ENCODE measurements at places on chromosomes 2 and 18.

- DNase-seq = no peak
Measured at GRCh38 chr2:241935314-241935713, 65.8 kb downstream of the RTP5 start.

DNA sequence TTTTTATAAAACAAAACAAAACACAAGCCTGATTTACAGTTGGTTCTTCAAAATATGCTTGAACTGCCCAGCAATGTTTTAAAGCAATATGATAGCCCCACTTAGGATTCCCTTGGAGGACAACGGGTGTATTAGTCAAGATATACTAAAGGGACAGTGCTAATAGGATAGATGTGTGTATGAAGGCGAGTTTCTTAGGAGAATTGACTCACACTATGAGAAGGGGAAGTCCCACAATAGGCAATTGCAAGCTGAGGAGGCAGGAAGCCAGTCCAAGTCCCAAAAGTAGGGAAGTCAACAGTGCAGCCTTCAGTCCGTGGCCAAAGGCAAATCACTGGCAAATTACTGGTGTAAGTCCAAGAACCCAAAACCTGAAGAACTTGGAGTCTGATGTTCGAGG, 167.9 kb downstream of the CBLN2 start:
- no peak for DNase-seq

- DNase-seq = no peak
Measured at GRCh38 chr2:214077727-214078126, 333.1 kb upstream of the VWC2L start.

GRCh38 chr2:48365476-48365875, 164.5 kb upstream of the STON1 start:
- DNase-seq = no peak

DNA sequence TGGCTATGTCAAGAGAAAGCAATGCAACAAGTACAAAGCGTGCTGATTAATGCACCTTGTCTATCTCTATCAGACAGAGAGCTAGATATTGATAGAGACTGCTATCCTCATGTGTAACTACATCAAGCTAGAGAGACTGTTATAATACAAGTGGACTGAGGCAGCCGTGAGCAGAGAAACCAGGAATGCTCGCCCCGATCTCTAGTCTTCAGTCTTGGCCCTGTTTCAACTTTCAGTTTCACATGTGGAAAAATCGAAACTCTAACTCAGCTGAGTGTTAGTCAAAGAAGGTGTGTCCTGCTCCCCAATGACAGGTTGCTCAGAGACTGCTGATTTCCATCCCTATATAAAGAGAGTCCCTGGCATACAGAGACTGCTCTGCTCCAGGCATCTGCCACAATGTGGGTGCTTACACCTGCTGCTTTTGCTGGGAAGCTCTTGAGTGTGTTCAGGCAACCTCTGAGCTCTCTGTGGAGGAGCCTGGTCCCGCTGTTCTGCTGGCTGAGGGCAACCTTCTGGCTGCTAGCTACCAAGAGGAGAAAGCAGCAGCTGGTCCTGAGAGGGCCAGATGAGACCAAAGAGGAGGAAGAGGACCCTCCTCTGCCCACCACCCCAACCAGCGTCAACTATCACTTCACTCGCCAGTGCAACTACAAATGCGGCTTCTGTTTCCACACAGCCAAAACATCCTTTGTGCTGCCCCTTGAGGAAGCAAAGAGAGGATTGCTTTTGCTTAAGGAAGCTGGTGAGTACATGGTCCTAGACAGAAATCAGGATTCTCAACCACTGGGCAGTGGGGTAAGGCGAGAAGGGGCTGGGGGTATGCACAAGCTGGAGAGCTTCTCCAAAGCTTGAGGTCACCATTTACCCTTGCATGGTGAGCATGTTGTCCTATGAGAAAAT, at the start of gene RSAD2:
Gene RSAD2, plus strand, starts transcription at position 376 of the 903 bp plus-strand sequence. Its CDS starts 24 bp downstream, at position 400.
- no peak for DNase-seq

GRCh38 chr2:188201639-188202038, 90.0 kb upstream of the GULP1 start:
- DNase-seq = no peak

GRCh38 chr18:46152436-46152807, 48.2 kb downstream of the HAUS1 start:
- no peak for DNase-seq

DNA sequence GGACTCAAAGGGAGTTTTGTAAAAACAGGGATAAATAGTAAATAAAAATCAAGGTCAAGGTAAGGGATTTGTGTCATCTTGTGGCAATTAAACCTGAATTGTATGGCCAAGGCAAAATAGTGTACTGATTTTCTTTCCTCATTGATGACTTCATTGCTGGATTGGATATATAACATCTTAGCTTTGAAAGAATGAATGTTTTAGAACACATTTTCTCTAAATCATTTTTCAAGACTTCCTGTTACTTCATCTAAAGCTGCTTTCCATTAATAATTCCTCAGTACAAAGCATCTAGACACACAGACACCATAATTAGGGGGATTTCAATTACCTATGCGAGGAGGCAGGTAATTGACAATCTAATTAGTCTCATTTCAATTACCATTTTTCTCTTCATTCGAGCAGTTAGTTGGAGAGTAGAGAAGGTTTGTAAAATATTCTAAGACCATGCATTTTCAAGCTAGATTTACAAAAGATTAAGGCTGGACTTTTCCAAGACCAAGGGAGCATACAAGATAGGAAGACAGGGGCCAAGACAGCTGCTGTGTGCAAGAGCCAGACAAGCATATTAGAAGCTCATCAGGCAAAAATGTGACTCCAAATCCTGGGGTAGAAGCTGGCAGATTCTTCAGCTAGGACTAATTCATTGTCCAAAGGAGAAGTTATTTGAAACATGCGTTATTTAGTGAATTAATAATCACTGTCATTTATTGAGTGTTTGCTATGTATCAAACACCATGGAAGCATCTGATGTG, 253.6 kb downstream of the EPHA4 start:
- no peak for DNase-seq

- DNase-seq = no peak
Measured at GRCh38 chr2:160205505-160205904, 5.4 kb upstream of the ITGB6 start.
